ENCODE measurements at places on chromosomes 3 and 15.

GRCh38 chr3:152943645-152944044 lies 108.7 kb downstream of the P2RY1 start:
- DNase-seq, result no peak

- no peak for DNase-seq
Measured at GRCh38 chr3:66592927-66593625, 92.3 kb upstream of the LRIG1 start.

DNA sequence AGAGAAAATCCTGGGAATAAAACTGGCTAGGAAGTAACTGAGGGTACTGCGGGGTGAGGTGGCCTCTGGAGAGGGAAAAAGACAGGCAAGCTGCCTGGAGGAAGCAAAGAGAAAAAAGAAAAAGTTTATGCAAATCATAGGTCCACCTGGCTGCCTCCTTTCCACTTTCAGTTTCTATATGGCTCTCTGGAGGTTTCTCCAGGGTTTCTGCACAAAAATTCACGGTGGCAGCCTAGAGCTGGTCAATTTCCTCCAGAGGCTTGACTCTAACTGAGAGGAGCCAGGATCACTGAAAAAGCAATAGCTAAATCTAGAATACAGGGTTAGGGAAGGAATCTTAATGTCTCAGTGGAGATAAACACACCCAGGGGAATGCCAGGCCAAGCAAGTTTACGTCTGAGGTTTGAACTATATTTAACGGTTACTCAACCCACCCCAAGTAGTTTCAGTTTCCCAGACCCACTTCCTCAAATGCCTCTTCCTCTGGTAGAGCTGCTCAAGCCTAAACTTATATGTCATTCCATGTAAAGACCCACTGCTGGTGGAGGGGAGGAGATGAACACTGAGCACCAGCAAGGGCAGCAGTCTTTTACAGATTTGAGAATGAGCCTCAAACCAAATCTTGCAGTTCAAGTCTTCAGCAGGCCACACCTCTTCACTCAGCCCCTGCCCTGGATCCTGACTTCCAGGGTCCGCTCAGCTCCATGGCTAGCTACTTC lies 5.7 kb downstream of the LYSMD2 start:
- DNase-seq, result peak; percentile 93

GRCh38 chr3:193780397-193780796 lies 187.4 kb downstream of the OPA1 start:
- no peak for DNase-seq

DNA sequence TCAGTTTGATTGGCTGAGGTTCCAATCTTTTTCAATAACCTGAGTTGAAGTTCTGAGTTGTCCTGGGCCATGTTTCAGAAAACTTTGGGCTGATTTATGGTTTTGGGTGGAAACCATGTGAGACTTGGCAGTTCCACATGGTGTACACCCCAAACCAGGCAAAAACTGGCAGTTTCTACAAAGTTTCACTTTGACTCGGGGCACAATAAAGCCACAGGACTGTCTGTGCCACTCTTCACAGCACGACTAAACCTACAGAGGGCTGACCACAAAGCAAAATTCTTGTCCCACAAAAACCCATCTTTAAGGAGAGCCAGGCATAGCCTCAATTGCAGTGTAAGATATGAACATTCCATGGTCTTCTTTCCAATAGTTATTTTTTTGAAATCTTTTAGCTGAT lies 155.0 kb downstream of the DUT start:
- no peak for DNase-seq

GRCh38 chr3:4721511-4721911 lies 228.4 kb downstream of the ITPR1 start:
- DNase-seq, result no peak

DNA sequence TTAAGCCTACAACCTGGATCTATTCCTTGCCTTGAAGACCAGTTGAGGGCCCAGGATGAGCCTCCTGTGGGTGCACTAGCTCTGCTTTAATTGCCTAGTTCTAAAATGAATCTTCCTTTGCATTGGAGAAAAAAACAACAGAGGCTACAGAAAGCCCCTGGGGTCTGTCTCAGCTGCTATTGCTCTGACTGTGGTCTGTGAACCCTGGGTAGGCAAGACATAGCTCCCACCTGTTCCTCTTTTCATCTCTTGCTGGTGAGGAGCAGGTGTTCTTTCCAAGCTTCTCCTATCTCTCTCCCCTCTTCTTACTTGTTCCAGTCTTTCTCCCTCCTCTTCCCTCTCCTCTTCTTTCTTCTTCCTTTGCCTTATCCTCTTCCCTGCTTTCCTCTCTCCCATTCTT lies 28.8 kb downstream of the RBP2 start:
- DNase-seq, result no peak

- no peak for DNase-seq
Measured at GRCh38 chr15:59558851-59559250, 52.7 kb upstream of the GCNT3 start.

DNA sequence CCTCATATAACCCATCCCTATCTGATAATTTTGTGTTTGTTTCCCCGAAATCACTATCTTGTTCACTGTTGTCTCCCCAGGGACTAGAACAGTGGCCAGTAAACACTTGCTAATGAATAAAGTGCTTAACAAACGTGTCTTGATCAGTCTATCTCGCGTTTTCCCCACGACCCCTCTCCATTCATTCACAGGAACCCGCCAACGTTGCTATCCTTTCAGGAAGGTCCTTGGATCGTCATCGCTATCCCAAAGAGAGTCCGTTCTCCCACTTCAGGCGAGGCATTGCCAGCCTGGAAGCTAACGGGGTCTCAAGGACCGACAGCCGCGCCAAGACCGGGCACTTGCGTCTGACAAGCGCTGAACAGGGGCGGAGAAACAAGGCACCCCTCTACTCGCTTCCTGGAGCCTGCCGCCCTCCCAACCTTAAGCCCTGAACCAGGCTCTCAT lies 344 bp downstream of the LINS1 start:
- DNase-seq, result no peak

All from bone marrow (tissue), 2 donors.